ENCODE measurements at places on chromosomes 11 and 22. TPM values are rescaled to one million over a fixed set of nuclear protein-coding genes. Genes with fewer than 3 reads are reported as not detected.

Gene HEPACAM
- not detected for total RNA-seq

Gene SMIM35
- total RNA-seq, result not detected

Gene CLTCL1
- total RNA-seq, result 7.3 TPM

Gene CHADL
- not detected for total RNA-seq

DNA sequence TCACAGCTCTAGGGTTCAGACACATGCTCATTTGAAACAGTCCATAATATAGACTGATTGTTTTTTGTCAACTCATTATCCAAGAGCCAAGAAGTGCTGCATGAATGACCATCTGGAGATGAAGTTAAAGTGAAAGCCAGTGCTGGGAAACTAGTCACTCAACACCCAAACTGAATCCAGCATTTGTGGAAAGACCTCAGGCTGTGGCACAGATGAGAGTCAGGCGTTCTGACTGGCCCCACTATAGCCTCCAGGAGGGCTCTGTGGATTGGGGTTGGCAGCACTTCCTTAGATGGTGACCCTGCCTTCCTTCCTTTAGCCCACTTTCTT, 2.1 kb downstream of the FEZ1 start:
- DNase-seq, result no peak

- DNase-seq, result no peak
Measured at GRCh38 chr11:8382436-8383053, 118.9 kb upstream of the LMO1 start.

DNA sequence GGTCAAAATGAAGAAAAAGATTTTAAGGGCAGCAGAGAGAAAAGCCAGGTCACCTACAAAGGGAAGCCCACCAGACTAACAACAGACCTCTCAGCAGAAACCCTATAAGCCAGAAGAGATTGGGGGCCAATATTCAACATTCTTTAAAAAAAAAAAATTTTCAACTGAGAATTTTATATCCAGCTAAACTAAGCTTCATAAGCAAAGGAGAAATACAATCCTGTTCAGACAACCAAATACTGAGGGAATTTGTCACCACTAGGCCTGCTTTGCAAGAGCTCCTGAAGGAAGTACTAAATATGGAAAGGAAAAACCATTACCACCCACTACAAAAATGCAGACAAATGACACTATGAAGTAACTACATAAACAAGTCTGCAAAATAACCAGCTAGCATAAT, 13.1 kb downstream of the PATE4 start:
- DNase-seq, result no peak

DNA sequence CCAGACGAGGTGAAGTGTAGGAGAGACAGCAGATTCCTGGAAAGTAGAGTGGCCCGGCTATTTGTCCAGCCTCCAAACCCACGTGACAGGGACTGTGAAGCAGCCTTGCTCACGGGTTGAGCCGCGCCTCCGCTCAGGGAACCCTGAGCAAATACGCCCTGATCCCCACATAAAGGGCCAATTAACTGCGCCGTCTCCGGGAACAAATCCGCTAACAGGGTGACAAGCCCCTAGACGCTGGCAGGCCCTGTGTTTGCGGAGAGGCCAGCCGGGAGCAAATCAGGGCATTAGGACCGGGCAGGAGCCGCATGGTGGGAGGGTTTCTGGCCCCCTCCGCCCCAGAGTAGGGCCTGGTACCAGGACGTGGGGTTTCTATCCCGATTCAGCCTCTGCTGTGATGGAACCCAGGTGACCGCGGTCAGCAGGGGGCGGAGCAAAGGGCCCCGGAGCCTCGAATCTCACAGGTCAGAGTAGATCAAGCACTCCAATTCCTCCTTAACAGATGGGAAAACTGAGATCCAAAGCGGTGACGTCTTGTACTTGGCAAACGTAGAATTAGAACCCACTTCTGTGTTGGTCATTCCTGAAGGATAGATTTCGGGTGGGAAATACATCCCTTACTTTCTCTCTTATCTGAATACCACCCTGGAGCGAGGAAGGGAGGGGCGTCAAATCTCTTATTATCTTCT, 2.0 kb upstream of the ROBO3 start:
- DNase-seq, result no peak

- no peak for DNase-seq
Measured at GRCh38 chr11:992577-992976, 43.9 kb downstream of the MUC6 start.

DNA sequence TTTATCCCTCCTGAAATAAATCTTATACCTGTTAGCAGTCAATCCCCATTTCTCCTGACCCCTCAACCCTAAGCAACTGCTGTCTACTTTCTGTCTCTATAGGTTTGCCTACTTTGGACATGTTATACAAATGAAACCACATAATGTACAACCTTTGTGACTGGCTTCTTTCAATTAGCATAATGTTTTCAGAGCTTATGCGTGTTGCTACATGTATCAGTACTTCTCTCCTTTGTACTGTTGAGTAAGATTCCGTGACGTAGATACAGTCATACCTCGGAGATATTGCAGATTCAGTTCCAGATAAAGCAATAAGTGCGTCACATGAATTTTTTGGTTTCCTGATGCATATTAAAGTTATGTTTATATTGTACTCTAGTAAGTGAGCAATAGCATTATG, 127.3 kb downstream of the MORC2 start:
- no peak for DNase-seq

DNA sequence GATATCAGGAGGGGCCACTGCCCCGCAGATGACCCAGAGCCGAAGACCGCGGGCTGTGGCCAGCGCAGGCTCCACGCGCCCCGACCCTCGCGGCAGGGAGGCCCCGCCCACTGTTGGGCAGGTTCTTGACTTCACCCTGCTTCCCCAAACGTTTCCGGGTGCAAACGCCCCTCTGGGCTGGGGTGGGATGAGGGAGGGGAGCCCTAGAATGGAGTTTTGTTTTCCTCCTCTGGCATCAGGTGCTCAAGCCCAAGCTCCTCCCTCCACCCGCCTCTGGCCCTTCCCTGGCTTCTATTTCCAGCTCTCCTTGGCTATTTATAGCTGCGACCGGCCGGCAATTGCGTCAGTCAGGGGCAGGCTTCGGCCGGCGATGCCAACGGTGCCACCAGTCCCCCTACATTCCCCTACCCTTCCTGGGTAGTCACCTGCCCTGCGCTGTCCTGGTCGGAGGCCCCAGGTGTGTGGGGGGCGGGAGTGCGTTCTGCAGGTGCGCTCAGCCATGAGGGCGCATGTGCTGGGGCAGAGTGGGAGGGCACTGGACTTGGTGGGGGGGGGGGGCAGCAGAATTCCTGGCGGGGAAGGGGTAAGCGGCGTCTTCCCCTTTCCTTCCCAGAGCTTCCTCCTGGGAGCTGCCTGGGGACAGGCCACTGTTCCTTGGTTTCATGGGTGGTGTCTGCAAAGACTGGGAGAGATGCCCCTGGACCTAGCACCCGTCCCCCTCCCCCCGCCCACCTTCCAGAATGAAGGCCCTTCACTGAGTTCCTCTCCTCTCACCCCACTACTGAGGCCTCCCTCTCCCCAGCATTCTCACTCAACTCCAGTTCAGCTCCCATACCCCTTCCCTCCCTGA, 23.6 kb downstream of the DUSP8 start:
- DNase-seq, result no peak
